CD4-positive, alpha-beta T cell treated with Interleukin-2 at 100 ng/mL for 4 hours (primary cell): ENCODE measurements at places on chromosomes 13 and 19.

- DNase-seq, result no peak
Measured at GRCh38 chr19:19132912-19133311, 5.4 kb downstream of the TMEM161A start.

- no peak for DNase-seq
Measured at GRCh38 chr13:96490496-96490989, 400.6 kb downstream of the HS6ST3 start.

- DNase-seq, result no peak
Measured at GRCh38 chr19:55443824-55444480, 852 bp upstream of the SHISA7 start.

GRCh38 chr13:40121722-40122121 is 466.3 kb downstream of the COG6 start:
- no peak for DNase-seq

DNA sequence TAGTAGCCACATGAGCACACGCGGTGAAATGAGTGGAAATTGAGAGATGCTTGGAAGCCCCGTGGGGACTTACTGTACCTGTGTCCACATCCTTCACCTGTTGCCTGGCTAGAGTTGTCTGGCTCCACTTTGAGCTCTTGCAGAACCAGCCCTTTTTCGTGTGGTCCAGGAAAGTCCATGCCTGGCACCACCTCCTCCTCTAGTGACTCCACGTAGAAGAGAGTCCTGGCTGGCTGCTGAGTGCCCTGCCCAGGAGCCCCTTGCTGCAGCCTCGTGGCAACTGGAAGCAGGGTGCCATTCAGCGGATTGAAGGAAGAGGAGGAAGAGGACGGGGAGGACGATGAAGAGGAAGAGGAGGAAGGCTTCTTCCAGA is 515 bp upstream of the ATXN8OS start:
- no peak for DNase-seq

GRCh38 chr13:30235216-30235615 is 72.1 kb downstream of the KATNAL1 start:
- no peak for DNase-seq

DNA sequence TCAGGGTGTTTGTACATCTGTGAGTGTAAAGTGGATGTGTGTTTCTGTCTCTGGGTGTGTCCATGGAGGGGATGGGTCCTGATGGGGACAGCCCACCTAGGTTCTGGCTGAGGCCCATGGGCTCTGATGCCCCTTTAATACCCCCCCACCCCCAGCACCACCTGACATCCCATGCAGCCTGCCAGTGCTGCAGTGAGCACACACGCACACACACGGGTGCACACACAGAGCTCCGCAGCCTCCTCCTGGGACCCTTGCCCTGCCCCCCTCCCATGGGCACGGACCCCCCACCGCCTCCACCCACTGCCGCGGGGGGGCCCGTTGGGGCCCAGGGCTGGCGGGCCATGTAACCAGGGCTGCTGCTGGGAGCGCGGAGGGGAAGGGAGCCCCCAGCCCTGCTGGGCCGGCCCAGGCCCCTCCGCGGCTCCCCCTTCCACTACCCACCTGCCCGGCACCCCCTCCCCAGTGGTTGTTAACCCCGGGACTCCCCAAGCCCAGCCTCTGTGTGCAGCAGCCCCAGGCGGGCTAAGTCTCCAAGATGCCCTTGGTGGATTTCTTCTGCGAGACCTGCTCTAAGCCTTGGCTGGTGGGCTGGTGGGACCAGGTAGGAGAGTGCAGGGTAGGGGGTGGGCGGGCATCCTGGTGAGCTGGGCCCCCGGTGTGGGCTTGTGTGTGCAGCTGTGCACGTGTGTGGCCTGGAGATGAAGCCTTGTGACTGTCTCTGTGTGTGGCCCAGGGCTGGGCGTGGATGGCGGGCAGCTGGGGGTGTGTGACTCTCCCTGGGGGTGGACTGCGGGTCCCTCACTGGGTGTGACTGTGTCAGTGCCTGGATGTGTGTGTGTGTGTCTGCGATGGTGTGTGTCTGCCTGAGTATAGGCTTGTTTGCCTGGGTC is 32.6 kb downstream of the PDE4A start:
- no peak for DNase-seq

DNA sequence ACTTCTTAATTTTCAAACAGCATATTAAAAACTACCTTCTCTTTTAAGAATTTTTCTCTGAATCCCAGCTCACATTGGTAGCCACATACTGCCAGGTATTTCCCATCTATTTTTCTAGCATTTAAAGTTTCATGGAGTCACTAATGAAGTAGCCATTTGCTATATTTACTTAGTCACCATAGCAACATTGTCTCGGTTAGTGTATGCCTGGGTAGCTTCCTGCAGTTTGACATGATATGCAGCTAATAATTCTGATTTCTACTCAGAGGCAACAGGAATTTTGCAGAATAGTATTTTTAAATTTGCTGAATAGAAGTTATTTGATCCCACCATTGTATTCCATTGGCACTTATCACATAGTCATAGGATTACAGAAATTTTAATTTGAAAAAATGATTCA is 30.9 kb upstream of the KCTD4 start:
- no peak for DNase-seq

DNA sequence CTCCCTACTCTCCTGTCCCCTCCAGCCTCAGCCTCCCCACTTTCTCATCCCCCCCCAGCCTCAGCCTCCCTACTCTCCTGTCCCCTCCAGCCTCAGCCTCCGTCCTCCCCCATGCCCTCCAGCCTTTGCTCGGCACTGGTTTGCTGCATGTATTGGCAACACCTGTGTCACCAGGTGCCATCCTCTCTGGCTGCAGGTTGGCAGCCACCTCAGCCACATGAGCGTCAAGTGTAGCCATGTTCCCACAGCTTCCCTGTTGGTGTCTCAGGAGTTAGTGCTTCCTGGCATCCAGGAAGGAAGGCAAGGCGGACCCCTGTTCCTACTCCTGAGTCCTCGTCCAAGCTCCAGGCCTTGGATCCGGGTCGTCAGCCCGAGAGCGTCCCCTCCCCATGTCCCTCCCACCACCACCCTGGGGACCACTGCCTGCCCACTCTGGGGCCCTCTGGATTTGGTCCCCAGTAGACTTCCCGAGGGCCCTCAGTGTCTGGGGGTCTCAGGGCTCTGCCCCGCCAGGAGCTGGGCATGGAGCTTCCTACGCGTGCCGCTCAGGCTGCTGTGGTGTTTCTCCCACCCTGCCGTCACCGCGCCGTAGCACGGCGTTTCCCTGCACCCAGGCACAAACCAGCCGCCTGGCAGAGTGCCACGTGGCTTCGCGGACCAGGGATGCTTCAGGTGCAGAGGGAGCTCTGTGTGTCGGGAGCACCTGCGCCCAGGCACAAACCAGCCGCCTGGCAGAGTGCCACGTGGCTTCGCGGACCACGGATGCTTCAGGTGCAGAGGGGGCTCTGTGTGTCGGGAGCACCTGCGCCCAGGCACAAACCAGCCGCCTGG is 128.3 kb upstream of the MCF2L start:
- DNase-seq, result no peak

GRCh38 chr13:56528040-56528790 is 612.5 kb upstream of the PRR20A start:
- DNase-seq, result no peak

DNA sequence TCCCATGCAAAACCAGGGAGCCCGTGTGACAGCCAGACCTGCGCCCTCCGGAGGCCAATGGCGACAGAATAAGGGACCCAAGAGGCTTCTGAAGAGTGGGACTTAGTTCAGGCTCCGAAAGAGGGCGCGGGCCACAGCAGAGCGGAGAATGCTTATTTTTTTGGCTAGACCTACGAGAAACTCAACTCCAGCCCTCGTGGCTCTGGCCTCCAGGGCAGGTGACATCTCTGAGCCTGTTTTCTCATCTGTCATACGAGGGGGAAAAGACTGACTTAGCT is 23.0 kb downstream of the DPP9 start:
- no peak for DNase-seq

GRCh38 chr19:33263325-33264023 is 37.8 kb upstream of the SLC7A10 start:
- no peak for DNase-seq

DNA sequence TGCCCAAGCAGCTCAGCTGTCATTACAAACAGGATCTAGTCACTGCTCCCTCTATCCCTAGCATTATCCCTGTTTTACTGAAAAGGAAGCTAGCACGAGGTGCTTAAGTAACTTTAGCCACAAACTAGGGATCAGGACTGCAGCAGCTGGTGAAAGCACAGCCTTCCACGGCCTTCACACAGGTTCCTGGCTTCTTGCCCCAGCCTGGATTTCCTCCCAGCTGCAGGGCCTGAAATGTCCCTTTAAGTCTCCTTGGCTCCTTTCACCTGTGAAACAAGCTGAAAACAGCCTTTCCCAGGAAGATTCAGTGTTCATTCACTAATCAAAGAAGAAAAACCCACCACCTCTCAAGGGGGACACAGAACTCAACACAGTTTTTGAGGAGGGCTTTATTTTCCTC is 754.5 kb downstream of the DIAPH3 start:
- DNase-seq, result no peak

DNA sequence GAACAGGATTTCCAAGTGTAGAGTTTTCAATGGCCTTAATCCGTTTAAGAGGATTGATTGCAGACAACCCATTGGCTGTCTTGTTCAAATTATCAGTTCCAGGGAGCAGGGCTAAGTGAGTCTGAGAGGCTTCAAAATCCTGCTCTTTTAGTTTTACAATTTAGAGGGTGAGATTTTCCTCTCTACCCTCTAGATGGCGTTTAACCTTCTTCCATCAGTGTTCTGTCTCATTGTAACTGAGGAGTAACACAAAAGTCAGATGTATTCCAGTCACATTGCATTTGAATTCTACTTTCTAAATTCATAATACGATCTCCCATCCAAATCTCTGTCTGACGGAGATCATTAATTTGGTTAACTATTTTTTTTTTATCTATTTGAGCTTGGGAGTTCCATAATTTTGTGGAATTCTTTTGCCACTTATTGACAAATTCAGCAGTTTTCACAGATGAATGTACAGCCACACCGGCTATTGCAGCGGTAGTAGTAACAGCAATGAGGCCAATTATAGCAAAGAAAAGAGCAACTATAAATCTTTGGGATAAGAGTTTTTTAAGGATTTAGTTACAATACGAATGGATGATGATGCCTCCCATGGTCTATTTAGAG is 7.8 kb upstream of the C19orf84 start:
- DNase-seq, result peak; percentile 41
